ENCODE measurements at places on chromosomes 2 and 18.

DNA sequence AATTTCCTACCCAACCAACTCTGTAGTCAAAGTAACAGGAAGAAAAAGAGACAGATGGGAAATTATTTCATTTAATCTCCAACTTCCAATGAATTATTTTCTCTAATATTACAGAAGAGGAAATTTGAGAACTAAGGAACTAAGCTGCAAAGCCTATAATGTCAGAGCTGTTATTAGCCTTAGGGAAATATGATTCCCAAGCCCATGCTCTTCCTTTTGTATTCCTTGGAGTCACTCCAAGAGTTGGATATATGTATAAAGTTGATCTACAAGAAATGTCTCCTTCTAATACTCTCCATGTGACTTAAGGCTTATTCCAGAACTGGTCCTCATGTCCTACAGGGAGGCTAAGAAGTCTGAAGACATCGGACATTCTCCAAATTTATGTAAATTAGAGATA is 31.6 kb upstream of the VWC2L start:
- DNase-seq = no peak

DNA sequence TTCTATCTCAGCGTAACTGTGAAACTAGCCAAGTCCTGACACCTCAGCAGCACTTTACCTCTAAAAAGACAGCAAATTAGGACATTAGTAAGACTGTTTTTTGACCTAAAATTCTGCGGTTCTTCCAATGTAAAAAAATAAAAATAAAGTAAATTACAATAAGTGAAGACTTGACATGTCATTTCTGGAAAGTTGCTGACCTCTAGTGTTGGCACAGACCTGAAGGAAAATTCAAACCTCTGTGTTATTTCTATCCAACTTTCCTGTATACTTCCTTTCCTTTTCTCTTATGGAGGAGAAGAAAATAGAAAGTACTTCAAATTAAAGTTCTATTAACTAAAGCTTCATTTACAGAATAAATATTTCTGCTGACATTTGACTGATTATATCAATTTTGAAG is 110.6 kb downstream of the TMEM182 start:
- DNase-seq = no peak

DNA sequence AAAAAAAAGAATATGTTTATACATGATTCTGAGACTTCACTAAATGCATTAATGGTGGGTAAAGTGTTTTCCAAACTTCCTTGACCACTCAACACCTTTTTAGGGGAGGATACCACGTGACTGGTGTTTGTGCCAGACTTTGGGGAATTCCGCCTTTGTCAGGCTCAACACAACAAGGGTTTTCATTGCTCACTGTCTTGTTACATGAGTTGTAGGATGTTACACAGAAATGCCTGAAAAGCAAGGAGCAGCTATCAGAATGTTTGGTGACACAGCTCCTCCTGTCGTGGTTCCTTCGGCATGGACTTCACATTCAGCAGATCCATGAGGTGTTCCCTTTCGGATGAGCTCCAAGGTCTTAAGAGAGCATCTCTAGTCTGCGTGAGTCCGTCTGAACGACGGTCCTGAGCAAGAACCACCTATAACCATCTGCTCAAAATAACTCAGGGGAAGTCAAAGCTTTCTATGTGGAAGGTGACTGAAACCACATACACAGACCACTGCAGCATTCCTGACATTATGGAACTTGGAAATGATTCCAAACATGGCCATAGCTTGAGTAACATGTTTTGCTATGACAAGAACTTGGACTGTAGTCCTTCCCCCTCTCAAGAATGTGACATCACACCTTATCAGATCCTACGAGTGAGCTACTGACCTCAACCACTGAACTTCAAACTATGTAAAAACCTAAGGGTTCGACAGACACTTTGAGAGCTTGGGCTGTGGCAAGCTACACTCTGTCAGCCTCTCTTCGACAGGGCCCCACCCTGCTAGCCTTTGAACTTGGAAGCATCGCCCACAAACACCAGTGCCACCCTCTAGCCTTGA is 57.5 kb downstream of the MCFD2 start:
- no peak for DNase-seq

DNA sequence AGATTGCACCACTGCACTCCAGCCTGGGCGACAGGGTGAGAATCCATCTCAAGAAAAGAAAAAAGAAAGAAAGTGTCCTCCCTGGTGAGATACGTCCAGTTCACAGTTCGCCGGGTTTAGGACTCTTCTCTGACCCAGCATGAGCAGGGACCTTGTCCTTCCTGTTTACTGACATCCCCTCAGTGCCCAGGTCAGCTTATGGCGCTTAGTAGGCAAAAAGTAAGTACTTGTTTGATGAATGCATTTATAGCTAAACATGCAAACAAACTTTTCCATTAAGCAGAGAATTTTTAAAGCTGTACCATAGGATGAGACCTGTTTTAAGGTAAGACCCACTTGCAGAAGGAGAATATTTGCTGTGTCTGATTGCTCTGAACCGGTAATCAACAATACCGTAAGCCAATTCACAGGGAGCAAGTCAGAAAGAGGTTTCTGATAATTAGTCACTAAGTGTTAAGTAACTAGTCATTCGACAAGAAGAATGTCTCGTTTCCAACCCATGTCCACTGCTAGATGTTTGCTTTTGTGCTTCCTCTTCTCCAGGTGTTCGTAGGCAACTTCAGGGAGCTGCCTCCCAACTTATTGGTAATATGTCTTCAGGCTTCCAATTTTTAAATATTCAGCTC is 40.0 kb downstream of the MOGAT1 start:
- DNase-seq = no peak

DNA sequence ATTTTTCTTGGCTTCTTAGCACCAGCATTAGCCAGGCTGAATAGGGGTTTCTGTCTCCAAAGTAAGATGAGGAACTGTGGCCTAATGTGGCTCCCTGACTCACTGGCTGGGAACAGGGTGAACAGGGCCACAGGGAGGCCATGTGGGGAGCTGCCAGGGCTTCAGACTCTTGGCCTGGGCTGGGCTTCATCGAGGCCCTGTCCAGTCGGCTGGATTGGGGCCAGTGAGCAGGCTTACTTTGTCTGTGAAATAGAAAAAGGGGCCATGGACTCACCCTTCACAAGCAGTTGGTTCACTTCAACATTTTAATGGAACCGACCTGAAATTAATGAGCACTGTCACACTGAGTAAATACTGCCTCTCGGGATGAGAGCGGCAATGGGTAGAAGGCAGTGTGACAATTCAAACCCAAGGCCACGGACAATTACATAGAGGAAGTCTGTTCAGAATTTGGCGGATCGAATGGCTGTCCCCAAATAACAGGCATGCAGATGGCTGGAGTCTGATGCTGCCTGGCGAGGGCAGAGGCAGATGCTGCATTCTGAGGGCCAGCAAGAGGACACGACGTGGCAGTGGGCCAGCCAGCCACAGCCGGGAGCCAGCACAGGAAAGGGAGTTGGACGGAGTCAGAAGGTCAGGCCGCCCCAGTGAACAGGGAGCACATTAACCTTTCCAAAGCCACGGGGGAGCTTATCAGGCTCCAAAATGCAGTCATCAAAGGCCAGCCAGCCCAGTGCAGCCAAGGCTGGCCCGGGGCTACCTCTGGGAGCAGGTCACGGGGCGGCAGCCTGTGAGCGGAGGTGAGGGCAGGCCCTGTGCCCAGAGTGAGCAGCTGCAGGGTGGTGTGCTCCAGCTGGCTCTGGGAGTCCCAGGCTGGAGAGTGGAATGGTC is 146.6 kb upstream of the REV1 start:
- DNase-seq = no peak
